ENCODE measurements at places on chromosomes 13 and 19. TPM values are rescaled to one million over a fixed set of nuclear protein-coding genes. Genes with fewer than 3 reads are reported as not detected.

Gene NLRP5
- total RNA-seq: not detected

Gene FFAR2
- not detected for total RNA-seq

DNA sequence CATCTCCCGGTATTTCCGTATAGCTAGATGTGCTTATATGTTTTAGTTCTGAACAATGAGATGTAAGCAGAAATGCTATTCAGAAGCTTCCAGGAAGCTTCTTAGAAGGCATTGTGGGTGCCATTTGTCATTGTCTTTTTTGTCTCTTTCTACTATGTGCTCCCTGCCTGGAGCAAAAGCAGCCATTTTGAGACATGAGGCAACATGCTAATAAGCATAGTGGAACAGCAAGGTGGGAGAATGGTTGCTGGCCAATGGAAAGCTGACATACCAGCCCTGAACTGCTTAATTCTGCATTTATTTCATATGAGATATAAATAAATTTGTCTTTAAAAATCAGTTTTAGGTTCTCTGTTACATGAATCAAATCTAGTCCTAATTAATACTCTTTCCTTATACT lies 299.7 kb downstream of the LMO7 start:
- DNase-seq: no peak

GRCh38 chr19:13881251-13881691 lies 4.3 kb downstream of the NANOS3 start:
- DNase-seq: no peak

GRCh38 chr13:41837629-41838028 lies 123.3 kb downstream of the VWA8 start:
- no peak for DNase-seq
